ENCODE measurements at places on chromosomes 1 and 21.

DNA sequence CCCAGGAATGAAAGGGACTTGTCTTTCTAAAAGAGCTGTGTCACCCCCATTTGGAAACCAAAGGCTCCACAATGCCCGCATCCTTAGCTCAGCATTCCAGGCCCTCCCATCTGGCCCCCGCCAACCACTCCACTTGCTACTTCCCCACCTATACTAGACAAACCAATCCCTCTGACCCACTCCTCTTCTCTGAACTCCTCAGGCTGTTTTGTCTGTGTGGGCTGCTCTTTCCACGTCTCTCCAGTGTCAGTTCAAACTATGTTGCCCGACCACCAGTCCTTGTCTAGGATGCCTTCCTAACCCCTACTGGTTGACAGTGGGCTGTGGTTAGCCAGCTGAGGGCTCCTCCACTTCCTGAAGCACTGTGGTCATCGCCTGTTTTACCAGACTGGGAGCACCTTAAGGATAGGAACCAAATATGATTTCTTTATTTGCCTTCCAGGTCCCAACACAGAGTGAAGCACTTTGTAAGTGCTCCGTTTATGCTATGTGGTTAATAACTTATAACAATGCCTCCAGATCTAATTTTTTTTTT lies 8.1 kb upstream of the COA7 start:
- no peak for DNase-seq

DNA sequence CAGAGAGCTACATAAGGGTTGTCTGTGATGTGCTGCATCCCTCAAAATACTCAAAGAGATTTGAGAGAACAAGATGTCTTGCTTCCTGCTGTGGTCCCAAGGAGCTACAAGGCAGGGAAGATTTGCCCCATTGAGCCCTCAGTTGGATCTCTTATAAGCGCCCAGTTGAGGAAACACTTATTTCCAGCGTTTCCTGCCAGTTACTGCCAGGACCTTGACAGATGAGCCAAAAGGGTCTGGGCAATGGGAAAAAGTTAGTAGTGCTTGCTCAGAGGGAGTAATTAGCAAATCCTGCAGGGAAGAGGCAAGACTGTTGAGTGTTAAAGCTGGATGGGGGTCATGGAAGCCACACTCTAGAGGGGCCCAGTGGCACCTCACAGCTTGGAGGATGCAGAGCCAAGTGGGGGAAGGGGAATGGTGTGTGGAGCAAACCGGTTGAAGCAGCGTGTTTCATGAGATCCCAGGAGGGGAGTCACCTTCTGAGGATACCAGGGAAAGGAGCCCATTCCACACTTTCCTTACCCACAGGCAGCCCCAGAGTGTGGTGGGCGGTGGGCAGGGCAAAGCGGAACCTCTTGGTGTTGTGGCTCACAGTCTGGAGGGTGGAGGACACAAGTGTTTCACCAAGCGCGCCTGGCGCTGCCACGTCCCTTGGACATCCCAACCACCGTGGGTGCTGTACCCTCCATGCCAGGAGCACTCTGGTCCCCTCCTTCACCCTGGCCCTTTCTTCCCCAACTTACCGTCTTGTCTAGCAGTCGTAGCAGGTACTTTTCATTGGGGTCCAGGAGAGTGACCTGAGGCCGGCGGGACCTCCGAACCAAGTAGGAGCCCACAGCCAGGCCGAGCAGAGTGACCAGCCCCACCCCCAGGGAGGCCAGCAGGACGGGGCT lies 805 bp downstream of the CYB5R1 start:
- DNase-seq, result peak; percentile 6

DNA sequence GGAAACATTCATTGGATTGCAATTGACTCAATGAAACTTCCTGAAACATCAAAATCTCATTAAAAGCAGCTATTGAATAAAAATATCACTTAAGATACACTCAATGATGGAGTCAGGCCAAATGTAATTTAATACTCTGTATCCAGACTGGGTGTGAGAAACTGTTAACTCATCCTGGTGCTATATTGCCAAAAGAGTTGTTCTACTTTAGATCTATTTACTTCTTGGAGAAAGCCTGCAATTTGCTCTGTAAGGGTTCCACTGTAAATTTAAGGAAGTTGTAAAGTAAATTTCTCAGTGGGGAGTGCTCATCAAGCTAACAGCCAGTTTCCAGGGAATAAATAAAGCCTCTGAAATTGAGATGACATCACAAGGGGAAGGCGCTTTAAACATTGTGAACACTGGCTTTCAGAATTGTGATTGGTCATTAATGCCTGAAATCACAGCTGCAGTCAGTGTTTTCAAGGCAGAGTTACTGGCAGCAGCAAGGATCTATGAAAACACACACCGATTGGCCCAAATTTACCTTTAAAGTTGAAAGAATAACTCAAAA lies 91.4 kb downstream of the OLFM3 start:
- DNase-seq, result no peak

GRCh38 chr1:115123116-115123515 lies 33.8 kb upstream of the TSPAN2 start:
- no peak for DNase-seq

DNA sequence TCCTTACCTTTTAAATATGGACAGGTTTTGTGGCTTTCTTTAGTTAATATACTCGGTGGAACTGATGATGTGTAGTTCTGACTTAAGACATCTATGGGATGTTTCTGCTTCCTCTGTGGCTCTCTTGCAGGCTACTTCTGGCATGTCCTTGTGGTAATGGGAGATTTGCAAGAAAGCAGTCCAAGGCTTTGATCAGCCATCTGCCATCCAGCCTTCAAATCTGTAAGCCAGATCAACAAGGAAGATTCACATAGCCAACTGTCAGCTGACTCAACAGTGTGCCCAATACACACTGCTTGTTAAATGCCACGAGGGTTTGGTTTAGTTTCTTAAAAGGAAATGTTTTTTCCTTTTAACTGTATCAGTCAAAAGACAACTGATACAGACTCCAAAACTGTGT lies 722.2 kb upstream of the CHRM3 start:
- DNase-seq, result no peak

DNA sequence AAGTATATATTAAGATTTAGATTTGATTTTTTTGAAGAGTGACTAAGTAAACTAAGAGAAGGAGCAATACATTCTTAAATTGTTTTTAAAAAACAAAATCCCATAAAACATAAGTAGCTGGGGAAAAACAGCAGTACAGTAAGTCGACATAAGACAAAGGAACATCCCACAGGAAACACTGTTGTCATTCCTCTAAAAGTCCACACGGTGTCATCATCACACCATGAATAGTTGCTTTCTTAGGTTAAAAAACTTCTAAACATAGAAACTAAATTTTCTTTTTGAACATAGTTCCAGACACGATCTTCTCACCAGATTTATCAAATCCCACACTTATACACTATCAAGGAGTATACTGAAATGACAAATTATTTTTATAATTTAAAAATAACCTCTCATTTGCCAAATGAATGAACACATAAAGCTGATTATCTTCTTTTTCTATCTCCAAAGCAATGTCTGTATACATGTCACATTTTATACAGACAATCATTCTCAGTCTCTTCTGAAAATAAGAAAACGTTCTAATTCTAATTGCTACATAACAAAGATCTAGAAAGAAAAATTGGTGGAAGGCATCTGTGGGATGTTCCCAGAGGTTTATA lies 15.8 kb downstream of the ODF2L start:
- DNase-seq, result peak; percentile 83

- no peak for DNase-seq
Measured at GRCh38 chr1:53390261-53390660, 62.4 kb upstream of the LRP8 start.

DNA sequence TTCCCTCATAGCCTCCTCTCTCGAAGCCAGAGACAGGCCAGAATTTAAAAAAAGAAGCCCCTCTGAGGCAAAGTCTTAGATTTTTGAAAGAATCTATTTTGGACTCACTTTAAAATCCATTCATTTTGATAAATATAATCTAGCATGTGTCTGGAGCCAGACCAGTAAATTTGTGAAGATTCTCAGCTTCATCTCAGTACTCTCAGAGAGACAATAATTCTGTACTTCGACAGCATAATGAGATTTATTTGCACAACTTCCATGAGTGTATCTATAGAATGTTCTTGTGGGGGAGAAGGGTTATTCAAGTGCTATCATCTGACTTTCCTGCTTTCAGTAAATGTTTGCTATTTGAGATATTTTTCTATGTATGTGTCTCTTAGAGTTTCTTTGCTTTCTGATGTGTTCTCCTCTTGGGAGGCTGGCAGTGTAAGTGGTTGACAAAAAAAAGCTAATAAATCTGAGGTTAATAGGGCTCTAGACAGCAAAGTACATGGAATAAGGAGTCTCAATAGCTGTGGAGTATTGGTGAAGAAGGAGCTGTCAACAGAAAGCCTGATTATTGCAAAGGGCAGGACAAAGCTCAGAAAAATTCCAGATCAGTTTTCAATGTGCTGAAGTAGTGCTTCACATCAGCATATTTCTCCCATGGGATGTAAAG lies 223.0 kb downstream of the PTBP2 start:
- DNase-seq, result no peak

DNA sequence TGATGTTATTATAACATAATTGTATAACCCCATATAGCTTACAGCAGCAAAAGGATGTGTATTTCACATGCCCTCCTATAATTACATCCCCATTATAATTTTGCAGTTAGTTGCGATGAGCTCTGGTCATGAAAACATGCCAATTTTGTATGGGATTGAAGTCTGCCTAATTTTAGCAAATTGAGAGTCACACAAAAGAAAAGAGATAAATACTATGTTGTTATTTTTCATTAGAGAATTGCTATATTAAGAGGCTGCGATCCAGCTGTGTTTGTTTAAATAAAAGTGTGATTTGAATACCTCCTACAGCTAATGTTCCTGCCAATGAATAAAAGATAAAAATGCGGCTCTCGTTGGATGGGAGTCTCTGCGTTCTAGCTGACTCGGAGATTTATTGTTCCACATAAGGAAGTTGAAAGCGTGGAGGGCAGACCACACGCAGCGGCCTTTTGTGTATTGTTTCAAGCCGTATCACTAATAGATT lies 461.0 kb upstream of the NFIA start:
- DNase-seq, result no peak
